Testis (tissue), 5 donors: ENCODE measurements at places on chromosomes 6 and 20. TPM values are rescaled to one million over a fixed set of nuclear protein-coding genes. Genes with fewer than 3 reads are reported as not detected.

KIF13A gene
- 27.7 TPM for total RNA-seq

FGD2 gene
- 16.0 TPM for total RNA-seq

SLA2 gene
- total RNA-seq = 0.47 TPM

MOG gene
- total RNA-seq = 0.19 TPM

TNNC2 gene
- 4.6 TPM for total RNA-seq

GRCh38 chr20:42589976-42590639 lies 599.6 kb downstream of the PTPRT start:
- H3K4me3 ChIP-seq = no peak overlapping the region
- no peak overlapping the region for H3K27ac ChIP-seq
- no peaks in the 10 kb centered on the region for H3K27me3 ChIP-seq

GRCh38 chr6:39979461-39980328 lies 45.4 kb upstream of the MOCS1 start:
- no peaks in the 10 kb centered on the region for H3K27me3 ChIP-seq
- DNase-seq = no peak
- H3K36me3 ChIP-seq = no peaks in the 10 kb centered on the region
- no peak overlapping the region for H3K27ac ChIP-seq
- peaks cover 4% of the 10 kb centered on the region for H3K4me1 ChIP-seq
- H3K4me3 ChIP-seq = no peak overlapping the region

GRCh38 chr20:46751856-46752255 lies 42.4 kb downstream of the SLC2A10 start:
- H3K4me1 ChIP-seq = no peaks in the 10 kb centered on the region
- H3K36me3 ChIP-seq = no peaks in the 10 kb centered on the region
- no peak overlapping the region for H3K27ac ChIP-seq
- H3K4me3 ChIP-seq = peak overlapping the region; percentile 30
- DNase-seq = peak; percentile 52

- H3K27me3 ChIP-seq = no peaks in the 10 kb centered on the region
- H3K4me3 ChIP-seq = peak within 1 kb of the TSS; percentile 95
- H3K27ac ChIP-seq = peak within 1 kb of the TSS; percentile 77
- no peaks in the 10 kb centered on the region for H3K36me3 ChIP-seq
- DNase-seq = peak; percentile 98
These were observed at the start of gene COX7A2 for GRCh38 chr6:75243333-75244062. TSS of gene COX7A2 (minus strand) at chr6:75243801. CDS start at chr6:75243734, 67 bp downstream.

DNA sequence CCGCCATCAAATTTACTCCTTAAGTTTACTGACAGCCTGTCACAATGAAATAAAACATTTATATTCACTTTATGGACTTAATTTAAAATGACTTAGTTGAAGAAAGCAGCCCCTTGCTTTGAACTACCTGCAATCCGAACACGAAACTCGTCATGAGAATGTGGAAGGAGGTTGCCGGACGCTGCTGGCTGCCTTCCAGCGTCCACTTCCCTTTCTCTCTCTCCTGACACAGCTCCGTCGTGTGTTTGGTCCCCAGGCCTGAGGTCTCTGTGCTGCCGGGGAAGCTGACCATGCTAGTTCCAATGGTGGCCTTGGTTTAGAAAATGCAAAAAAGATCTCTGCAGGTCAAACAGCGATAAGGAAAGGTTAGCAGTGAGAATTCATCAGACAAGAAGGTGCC lies 519.7 kb downstream of the CDH26 start:
- no peaks in the 10 kb centered on the region for H3K36me3 ChIP-seq
- H3K27me3 ChIP-seq = no peaks in the 10 kb centered on the region
- no peaks in the 10 kb centered on the region for H3K4me1 ChIP-seq
- H3K27ac ChIP-seq = no peak overlapping the region
- DNase-seq = no peak

DNA sequence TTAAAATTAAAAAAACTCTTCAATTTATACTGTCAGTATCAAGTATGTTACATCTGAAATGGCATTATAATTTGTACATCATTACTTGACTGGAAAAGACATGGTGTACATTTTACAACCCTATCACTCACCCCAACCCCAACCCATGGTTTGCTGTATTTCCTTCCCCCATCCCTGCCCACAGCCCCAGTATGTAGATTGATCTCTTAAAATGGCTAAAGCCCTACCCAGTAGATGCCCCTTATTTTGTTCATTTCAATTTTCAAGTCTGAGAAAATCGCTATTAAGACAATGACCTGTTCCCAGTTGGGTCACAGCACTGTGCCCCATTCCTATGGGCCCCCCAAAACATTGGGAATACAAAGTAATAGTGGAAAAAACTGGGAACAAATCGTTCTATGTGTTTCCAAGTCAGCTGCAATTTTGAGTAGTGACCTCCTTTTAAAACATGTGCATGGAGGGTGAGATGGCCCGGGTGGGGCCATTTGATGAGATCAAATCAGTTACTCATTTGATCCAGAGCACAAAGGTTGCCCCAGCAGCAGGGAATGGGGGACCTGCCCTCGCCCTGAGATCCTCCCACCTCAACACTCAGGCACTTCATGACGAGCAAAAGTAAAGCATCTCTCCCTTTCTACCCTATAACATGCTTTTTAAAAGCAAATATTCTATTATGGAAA lies 13.3 kb downstream of the EZR start:
- H3K36me3 ChIP-seq = no peaks in the 10 kb centered on the region
- DNase-seq = no peak
- H3K27me3 ChIP-seq = no peaks in the 10 kb centered on the region
- no peak overlapping the region for H3K4me3 ChIP-seq
- peaks cover 58% of the 10 kb centered on the region for H3K4me1 ChIP-seq

GRCh38 chr20:61445741-61446140 lies 193.7 kb downstream of the CDH4 start:
- H3K4me3 ChIP-seq = no peak overlapping the region
- DNase-seq = peak; percentile 76
- H3K27me3 ChIP-seq = no peaks in the 10 kb centered on the region
- no peak overlapping the region for H3K27ac ChIP-seq
- H3K36me3 ChIP-seq = no peaks in the 10 kb centered on the region

DNA sequence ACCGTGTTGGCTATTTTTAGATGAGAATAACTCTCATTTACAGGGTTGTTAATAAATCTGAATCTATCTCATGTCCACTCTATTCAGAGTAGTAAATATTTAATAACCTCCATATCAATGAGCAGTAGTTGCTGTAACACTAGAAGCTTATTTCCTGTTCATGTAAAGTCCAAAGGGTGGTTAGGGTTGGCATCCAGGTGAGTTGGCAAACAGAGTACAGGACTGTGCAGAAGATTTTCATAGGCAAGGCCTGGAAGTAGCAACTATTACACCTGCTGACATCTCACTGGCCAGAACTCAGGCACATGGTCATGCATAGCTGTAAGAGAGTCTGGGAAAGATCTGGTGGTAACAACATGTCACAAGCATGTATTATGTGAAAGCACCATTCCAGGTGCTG lies 147.5 kb downstream of the PHF3 start:
- no peak overlapping the region for H3K4me3 ChIP-seq
- no peak for DNase-seq
- no peaks in the 10 kb centered on the region for H3K4me1 ChIP-seq
- H3K36me3 ChIP-seq = no peaks in the 10 kb centered on the region
- no peaks in the 10 kb centered on the region for H3K27me3 ChIP-seq
- no peak overlapping the region for H3K27ac ChIP-seq

GRCh38 chr20:36644032-36644705 lies 1.8 kb downstream of the SLA2 start:
- H3K27me3 ChIP-seq = no peaks in the 10 kb centered on the region
- H3K4me3 ChIP-seq = no peak overlapping the region
- H3K27ac ChIP-seq = no peak overlapping the region

DNA sequence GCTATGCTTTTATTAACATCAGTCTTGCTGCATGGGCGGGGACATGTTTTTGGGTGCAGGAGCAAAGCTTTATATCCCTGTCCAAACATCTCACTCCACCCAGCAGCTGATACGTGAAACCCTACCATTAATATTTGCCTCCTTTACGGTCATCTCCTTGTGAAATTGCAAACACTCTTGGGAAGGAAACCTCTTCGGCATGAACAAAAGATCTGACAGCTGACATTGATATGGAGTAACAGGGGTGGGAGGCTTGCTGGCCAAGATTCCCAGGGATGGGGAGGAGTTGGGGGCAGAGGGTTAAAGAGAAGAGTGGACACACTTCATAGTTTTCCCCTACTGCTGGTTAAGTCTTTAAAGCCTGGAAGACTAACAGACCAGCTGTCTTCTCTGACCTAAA lies 22.2 kb upstream of the VEGFA start:
- DNase-seq = no peak
- no peak overlapping the region for H3K27ac ChIP-seq
- H3K27me3 ChIP-seq = no peaks in the 10 kb centered on the region
- H3K4me3 ChIP-seq = no peak overlapping the region
- H3K36me3 ChIP-seq = no peaks in the 10 kb centered on the region

GRCh38 chr6:46940433-46941226 lies 18.9 kb upstream of the ADGRF5 start:
- DNase-seq = no peak
- peaks cover 3% of the 10 kb centered on the region for H3K4me1 ChIP-seq
- H3K27ac ChIP-seq = no peak overlapping the region

DNA sequence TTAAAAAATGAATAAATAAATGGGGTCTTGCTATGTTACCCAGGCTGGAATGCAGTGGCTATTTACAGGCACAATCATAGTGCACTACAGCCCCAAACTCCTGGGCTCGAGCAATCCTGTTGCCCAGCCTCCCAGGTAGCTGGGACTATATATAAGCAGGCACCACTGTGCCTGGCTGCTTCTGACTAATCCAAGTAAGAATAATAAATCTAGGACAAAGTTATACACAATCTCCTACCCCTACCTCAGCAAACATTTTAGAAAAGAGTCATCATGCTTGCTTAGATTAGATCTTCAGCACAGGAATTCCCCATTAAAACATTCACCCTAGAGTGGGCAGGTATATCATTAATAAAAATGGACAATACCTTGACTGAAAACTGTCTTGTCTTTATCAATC lies 124.6 kb downstream of the REV3L start:
- H3K27ac ChIP-seq = no peak overlapping the region
- H3K4me3 ChIP-seq = no peak overlapping the region
- no peaks in the 10 kb centered on the region for H3K27me3 ChIP-seq

- no peak overlapping the region for H3K4me3 ChIP-seq
- no peak for DNase-seq
- no peaks in the 10 kb centered on the region for H3K36me3 ChIP-seq
- H3K27me3 ChIP-seq = no peaks in the 10 kb centered on the region
- no peak overlapping the region for H3K27ac ChIP-seq
These were observed 45.7 kb upstream of the RNF24 start for GRCh38 chr20:4060856-4061695.

GRCh38 chr20:3107464-3108025 lies 23.0 kb upstream of the AVP start:
- no peaks in the 10 kb centered on the region for H3K27me3 ChIP-seq
- no peaks in the 10 kb centered on the region for H3K36me3 ChIP-seq
- no peak overlapping the region for H3K27ac ChIP-seq
- DNase-seq = no peak
- H3K4me1 ChIP-seq = no peaks in the 10 kb centered on the region

- H3K4me1 ChIP-seq = no peaks in the 10 kb centered on the region
- H3K36me3 ChIP-seq = no peaks in the 10 kb centered on the region
- H3K4me3 ChIP-seq = no peak overlapping the region
- H3K27me3 ChIP-seq = no peaks in the 10 kb centered on the region
- no peak overlapping the region for H3K27ac ChIP-seq
These were observed 79.8 kb upstream of the EMILIN3 start for GRCh38 chr20:41446456-41446855.

- no peaks in the 10 kb centered on the region for H3K27me3 ChIP-seq
- H3K36me3 ChIP-seq = no peaks in the 10 kb centered on the region
- H3K4me3 ChIP-seq = no peak overlapping the region
These were observed 38.7 kb downstream of the TTI1 start for GRCh38 chr20:37994512-37994911.

DNA sequence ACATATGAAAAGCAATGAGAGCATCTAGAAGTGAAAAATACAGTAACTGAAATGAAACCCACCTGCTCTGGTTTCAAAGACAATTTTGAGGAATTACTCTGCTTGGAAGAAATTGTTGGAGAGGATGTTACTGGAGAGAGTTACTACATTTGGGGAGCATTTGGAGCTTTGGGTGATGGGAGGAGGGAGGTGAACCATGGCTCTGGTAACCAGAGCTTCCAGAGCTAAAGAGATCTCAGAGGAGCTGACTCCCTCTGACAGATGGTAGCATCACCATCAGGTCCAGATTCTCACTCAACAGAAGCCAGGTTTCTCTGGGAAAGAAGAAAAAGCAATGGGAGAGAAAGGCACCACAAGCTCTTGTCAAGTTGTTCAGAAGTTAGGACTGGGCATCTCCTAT lies 42.2 kb upstream of the SMAP1 start:
- H3K27ac ChIP-seq = no peak overlapping the region
- H3K36me3 ChIP-seq = no peaks in the 10 kb centered on the region
- DNase-seq = no peak
- no peak overlapping the region for H3K4me3 ChIP-seq

DNA sequence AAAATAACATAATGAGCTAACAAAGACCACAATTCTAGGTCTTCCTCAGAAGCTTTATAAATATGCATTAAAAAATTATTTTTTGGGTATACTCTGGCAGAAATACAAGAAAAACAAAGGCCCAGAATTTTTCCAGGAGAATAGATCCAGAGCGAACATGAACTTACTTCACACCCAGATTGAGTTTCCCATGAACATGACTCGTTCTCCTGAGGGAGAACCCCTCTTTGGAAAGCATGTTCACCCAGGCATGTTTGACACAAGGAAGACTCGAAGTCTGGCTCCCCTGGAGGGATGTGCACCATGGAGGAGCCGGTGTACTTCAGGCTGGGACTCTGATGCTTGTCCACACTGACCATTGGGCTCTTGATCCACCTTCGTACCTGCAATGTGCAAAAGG lies 56.1 kb downstream of the SGK1 start:
- no peaks in the 10 kb centered on the region for H3K36me3 ChIP-seq
- no peak for DNase-seq
- no peaks in the 10 kb centered on the region for H3K27me3 ChIP-seq
- H3K4me3 ChIP-seq = no peak overlapping the region

DNA sequence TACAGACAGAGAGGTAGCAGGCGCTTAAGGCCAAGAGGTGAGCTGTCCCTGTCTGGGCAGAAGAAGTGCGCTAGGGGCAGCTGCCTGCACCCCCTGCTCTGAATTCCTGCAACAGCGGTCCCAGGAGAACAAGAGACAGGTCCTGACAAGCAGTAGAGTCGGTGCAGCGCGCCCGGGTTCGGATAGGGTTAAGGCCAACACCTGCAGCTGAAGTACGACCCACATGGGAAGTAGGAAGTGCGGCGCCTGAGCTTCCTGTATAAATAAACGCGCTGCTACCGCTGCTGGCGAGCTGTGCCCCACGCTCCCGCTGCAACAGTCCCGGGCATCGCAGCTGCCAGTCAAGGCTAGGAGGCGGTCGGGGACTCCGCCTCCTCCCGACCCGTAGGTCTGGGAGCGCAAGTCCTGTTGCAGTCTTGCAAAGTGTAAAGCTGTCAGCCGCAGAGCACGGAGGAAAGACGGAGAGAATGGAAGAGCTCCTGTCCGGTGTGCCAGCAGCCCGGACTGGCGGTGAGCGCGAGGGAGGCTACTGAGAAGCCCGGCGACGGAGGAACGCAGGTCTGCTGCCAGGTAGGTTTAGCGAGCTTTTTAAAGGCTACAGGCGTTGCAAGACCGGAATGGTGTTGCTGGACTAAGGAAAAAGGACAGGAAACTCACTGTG lies at the start of gene RNF144B:
TSS of gene RNF144B (plus strand) at position 290 of the 661 bp plus-strand sequence. CDS start 12,185 bp downstream, outside the sequence.
- H3K4me1 ChIP-seq = peaks cover 13% of the 10 kb centered on the region
- H3K4me3 ChIP-seq = peak within 1 kb of the TSS; percentile 41
- peak within 1 kb of the TSS; percentile 73 for H3K27ac ChIP-seq
- peak; percentile 82 for DNase-seq
- no peaks in the 10 kb centered on the region for H3K27me3 ChIP-seq
- H3K36me3 ChIP-seq = no peaks in the 10 kb centered on the region

- H3K4me1 ChIP-seq = no peaks in the 10 kb centered on the region
- H3K36me3 ChIP-seq = no peaks in the 10 kb centered on the region
These were observed 90.9 kb downstream of the PSMG4 start for GRCh38 chr6:3349388-3350251.
